ENCODE measurements at places on chromosomes 5 and 9. TPM values are rescaled to one million over a fixed set of nuclear protein-coding genes. Genes with fewer than 3 reads are reported as not detected.

STKLD1 gene
- total RNA-seq: not detected

MEGF9 gene
- 3.8 TPM for total RNA-seq

FREM1 gene
- total RNA-seq: 0.23 TPM

RANBP6 gene
- 21.1 TPM for total RNA-seq

RMRP gene
- 7,483 TPM for total RNA-seq

WDR5 gene
- 43.7 TPM for total RNA-seq

PCDHGA10 gene
- total RNA-seq: not detected

DNA sequence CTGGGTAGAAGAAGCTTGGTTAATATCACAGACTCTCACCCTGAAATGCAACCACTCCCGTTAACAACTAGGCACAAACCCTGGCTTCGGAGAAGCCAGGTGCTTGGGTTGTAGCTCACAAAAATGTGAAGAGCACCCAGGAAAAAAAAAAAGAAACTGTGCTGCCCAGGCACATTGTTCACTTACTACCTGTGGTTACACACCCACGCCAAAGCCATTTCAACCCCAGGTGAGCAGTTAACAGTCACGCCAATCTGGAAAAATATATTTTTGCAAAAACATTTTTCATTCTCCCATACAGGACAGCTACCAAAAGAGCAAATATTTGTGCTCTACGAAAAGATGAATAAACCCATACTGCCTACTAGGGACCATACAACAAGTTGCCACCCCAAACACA is 49.2 kb downstream of the SIL1 start:
- DNase-seq: no peak

GRCh38 chr5:10295619-10296326 is 11.9 kb downstream of the CMBL start:
- DNase-seq: no peak

DNA sequence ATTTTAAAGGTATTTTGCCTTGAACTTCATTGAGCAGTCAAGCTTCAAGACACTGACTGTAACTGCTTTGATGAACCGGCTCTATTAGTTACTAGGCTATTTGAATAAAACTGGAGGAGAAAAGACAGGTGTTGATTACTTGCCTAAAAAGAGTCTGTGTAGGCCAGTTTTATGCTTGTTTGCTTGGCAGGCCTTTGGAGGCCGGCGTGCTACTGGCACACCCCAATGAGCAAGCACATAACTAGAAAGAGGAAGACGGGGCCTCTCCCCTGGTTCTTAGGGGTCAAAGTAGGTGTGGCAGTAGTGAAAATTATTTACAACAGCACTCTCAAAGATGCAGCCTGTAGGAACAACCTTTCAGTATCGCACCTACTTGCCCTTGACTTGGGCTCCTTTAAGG is 2.1 kb upstream of the ZFR start:
- no peak for DNase-seq

DNA sequence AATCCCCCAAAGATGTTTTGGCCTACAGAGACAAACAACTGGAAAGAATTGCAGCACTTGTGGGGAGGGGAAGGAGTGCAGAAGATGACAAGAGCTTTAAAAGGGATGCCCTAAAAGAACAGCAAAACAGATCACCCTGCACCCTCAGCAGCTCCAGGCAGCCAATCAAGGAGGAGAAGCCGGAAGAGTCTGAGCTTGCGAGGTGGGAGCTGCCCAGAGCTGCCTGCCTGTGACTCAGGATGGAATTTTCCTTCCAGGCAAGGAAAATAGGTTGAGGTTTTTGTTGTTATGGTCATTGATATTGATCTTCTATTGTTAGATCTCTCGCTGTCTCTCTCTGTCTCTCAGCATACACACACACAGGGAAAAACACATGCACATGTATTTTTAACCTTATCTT is 70.3 kb upstream of the MAP1B start:
- no peak for DNase-seq

DNA sequence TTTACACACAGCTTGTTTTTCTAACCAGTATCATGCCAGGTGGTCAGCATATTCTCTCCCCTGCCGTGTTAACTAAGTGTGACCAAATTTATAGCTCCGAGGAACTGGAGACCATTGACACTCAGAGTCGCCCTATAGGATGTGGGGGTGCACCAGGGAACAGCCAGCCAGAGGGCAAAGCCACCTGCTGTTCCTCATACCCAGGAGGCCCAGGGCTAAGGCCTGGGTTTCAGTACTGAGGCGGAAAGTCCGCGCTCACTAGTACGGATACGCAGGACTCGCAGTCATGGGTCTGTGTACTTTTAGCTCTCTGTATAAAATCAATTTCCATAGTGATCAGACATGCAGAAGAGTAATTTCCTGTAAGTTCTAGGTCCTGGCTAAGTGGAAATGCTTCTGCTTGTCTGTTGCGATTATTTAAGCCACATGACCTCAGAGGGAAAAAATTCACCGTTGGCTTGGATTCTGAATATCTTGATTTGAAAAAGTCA is 247.0 kb downstream of the AOPEP start:
- no peak for DNase-seq

GRCh38 chr5:33457126-33457525 is 16.4 kb downstream of the TARS1 start:
- DNase-seq: no peak

GRCh38 chr5:40165789-40166728 is 513.7 kb upstream of the PTGER4 start:
- no peak for DNase-seq

GRCh38 chr5:38596981-38597380 is 40.5 kb upstream of the LIFR start:
- DNase-seq: no peak

DNA sequence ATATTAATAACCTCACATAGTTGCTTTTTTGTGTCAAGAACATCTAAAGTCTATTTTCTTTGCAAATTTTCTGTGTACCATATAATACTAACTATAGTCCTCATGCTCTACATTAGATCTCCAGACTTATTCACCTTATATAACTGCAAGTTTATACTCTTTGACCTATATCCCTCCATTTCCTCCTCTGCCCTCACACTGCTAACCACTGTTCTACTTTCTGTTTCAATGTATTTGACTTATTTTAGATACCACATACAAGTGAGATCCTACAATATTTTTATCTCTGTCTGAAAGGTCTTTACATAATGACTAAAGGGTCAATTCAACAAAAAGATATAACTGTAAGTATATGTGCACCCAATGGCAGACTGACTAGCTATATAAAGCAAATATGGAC is 789.7 kb upstream of the ZNF608 start:
- DNase-seq: no peak

- no peak for DNase-seq
These were observed 249.7 kb upstream of the MAP3K1 start for GRCh38 chr5:56565644-56566043.

DNA sequence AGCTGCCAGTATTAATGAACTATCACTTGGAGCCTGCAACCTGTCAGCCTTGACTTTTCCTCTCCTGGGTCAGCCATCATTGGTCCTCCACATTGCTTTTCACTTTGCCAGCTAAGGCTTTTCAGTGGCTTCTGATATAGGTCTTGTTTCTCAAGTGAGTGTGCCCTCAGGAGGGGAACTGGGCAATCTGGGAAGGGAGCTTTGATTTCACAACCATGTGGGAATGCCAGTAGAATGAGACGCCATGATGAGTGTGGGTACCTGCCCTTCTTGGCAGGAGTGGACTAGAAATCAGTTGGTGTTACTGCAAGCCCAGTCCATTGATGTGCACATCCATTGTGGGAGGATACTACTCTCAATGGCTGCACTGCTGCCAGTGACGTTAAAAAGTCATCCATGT is 54.1 kb downstream of the SH3GL2 start:
- no peak for DNase-seq

- no peak for DNase-seq
These were observed 299.8 kb upstream of the SLC30A5 start for GRCh38 chr5:68793993-68794392.

GRCh38 chr5:141528291-141528984 is 39.6 kb downstream of the PCDHGC5 start:
- DNase-seq: no peak

DNA sequence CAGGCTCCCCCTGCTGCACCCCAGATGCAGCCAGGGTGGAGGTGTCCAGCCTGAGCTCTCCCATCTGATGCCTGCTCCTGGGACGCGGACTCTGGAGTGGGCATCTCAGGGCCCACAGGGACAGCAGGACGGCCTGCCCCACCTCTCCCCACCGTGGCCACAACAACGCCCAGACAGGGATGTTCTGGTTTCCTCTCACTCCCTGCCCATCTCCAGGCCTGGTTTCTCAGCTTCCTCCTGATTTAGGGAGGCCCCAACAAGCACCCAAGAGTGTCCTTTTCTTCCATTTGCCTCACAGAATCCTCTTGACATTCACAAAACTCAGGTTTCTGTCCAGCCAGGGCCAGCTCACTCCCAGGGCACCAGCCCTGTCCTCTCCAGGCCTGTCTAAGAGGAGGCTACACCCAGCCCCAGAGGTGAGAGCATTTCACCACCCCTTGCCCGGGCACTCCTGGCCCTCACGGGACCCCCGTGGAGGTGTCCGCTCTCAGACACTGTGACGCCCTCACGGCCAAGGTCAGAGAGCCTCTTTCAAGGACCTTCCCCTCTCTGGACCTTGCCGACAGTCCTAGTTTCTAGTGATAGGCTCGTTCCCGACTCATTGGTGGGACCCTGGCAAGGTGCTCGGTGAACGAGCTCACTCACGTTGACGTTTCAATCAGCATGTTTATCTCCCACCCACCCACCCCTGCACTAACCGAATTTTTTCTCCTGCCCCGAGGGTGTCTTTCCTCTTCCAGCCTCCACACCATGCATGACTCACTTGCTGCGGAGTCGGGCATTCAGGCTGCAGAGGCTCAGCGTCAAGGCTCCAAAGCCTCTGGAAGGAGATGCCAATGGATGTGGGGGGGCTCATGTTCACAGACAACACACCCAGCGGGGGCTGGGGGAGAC is 62.0 kb upstream of the UNC5A start:
- DNase-seq: no peak

DNA sequence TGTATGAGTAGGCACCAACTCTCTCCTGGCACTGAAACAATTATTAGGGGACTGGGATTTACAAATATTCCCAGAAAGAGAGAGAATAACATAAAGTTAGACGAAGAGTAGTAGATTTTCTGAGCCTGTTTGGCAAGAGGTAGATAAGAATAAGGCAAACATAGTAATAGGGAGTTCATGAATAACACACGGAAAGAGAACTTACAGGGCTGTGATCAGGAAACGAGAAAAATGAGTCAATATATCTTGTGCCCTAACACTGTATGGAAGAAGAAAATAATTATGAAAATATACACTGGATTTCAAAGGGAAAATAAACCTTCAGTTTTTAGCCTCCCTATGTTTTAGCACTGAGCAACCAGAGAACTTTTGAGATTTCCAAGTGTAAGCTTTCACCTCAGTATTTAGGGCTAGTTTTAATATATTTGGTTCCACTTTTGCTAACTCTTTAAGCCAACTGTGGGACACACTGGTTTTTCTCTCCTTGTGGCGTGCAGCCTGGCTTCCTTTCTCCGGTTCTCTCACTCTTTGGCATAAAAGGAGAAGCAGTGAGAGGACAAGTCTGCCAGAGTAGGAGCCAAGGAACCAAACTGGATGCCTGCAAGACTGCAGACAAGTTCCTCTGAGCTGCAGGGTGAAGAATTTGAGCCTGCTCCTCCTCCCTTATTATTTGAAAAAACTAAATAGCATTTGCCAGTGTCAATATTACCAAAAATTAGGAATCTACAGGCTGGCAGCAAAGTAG is 6.6 kb upstream of the KCNN2 start:
- no peak for DNase-seq

DNA sequence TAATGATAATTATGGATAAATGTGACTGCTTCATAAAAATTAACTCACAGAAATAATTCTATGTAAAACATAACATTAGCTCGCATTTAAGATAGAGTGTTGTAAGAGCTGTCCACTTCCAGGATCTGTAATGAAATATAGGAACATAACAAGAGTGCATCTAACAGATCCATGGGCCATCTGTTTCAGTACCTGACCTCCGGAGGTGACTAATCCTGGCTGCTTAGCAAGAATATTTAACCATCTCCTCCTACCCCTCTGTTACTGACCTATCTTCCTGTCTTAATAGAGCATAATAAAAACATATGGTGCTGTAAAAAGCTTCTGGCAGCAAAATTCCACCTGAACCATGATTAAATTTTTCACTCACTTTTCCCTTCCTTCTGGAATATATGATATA is 7.1 kb downstream of the PLCXD3 start:
- DNase-seq: no peak

DNA sequence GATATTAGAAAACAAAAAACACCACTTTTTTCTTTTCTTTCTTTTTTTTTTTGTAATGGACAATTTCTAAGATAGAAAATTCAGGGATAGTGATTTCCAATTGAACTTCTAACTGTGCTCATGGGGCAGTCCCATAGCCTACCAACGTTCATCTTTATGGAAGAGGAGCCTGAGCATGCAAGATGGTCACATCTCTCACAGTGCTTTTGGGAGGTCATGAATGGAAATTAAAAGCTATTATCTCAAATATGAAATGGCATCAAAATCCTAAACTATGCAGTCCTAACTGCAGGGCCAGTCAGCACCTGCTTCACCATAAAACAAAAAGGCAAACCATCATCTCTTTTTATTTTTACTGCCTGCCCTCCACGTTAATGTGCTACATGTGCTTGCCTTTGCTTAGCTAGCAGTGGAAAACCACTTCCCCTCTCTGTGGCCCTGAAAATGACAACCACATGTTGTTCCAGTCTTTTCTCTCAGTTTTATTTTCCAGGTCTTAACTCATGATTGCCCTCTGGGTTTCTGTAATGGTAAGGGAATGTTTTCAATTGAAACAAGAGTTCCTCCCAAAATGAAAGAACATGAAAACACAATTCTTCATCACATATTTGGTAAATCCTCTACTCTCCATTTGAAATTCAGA is 16.7 kb downstream of the IFNB1 start:
- DNase-seq: no peak

GRCh38 chr5:149697001-149697400 is 33.1 kb upstream of the PPARGC1B start:
- no peak for DNase-seq

DNA sequence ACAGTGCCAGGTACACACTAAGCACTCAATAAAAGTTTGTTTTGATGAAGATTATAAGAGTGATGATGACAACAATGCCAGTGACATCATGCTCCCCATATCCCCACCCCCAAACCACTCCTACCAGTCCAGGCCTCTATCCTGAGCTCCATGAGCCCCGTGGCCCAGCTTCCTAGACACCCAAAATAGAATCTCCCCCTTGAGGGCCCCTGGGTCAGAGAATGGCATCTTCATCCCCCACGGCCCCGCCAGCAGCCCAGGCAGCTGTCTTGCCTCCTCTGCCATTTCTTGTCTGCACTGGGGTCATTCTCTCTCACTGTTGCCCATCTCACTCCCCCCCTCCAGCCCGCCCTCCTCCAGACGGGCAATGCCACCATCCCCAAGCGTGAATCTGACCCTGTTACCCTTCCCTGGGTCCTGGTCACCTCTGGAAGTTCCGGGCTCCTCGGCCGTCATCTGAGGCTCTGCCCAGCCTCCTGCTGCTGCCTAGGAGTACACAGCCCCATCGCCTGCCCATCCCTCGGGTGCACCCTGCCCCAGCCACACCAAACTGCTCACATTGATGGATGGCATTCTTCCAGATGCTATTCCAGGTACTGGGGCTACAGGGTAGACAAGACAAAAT is 76.8 kb upstream of the LMX1B start:
- DNase-seq: no peak

GRCh38 chr5:163094492-163095180 is 342.8 kb upstream of the CCNG1 start:
- DNase-seq: no peak
